Fibroblast of villous mesenchyme (primary cell): ENCODE measurements at places on chromosomes 11 and 22. TPM values are rescaled to one million over a fixed set of nuclear protein-coding genes. Genes with fewer than 3 reads are reported as not detected.

Gene CHADL
- total RNA-seq: 0.43 and 0.64 TPM in 2 replicates

- no peak for DNase-seq
Observed at GRCh38 chr22:35649026-35649553, 844 bp downstream of the APOL6 start.

Gene ADAMTS15
- total RNA-seq: 2.2 and 2.9 TPM in 2 replicates

- no peak for DNase-seq
Observed at GRCh38 chr22:47748271-47748670, 985.8 kb downstream of the TBC1D22A start.

- no peak for DNase-seq
Observed at GRCh38 chr11:2213890-2214526, 42.4 kb upstream of the TH start.

Gene KCNJ1
- under 0.01 TPM in 1 of 2 replicates, not detected in the other for total RNA-seq

DNA sequence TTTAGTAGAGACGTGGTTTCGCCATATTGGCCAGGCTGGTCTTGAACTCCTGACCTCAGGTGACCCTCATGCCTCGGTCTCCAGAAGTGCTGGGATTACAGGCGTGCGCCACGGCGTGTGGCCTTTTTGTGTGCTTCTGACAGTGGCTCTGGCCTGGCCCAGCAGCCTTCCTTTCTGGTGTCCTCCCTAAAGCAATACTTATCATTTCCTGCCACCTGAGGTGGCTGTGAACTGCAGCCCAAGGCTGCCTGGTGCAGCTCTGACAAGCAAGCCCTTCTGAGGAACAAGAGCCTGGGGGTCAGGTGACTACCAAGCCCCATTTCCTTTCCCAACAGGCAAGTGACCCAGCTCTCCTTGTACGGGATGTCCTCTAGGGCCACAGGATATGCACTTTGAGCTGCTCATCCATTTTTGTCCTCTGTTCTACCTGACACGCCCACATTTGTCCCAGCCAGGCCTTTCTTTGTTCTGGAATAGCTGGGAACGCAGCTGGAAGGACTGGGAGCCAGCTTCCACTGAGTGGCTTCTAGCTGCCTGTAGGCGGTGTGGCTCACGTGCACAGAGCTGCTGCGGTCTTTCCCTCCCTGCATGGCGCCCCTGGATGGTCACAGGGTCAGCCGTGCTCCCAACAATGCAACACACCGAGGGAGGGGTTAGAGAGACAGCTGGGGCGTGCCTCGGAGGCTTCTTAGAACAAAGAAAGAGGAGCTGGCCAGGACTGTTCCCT, 12.3 kb upstream of the BID start:
- DNase-seq: peak; percentile 30

DNA sequence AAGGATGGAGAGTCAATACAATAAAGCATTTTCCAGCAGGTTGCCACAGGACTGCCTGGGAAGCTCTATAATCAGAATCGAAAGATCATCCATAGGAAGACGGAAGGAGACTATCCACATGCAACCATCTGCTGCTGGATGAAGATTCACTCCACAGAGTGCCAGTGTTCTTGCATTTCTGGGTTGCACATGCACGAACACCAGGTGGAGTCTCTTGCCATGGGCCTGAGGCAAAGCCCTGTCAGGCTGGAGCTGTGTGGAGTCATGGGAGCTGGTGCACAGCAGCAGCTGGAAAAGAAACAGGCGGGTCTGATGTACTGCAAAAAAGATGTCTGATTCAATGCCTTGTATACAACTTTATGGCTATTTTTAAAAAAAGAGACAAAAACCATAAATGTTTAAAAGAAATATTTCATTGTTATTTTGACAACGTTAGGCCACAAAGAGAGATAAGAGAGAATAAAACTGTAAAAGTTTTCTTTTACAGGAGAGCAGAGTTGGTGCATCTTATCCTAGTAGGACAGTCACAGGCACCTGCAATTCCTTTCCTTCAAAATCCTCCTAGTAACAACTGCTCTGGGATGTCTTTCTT, 12.9 kb upstream of the FAT3 start:
- DNase-seq: peak; percentile 43
